H4 (cell line): ENCODE measurements at places on chromosomes 1 and 21.
A peak's percentile ranks its signal among the peaks of the same experiment; 100 is the strongest.

- no peak for DNase-seq
These were observed 636.3 kb downstream of the LTN1 start for GRCh38 chr21:28356422-28356821.

GRCh38 chr1:29912425-29912824, 676.1 kb downstream of the PTPRU start:
- no peak for DNase-seq

- DNase-seq, result no peak
These were observed 113.3 kb downstream of the TNR start for GRCh38 chr1:175630076-175630475.

- DNase-seq, result no peak
These were observed 37.0 kb upstream of the ATP2B4 start for GRCh38 chr1:203589595-203589994.

GRCh38 chr1:17212487-17213121, 7.7 kb downstream of the PADI1 start:
- peak; percentile 88 for DNase-seq

GRCh38 chr1:177209357-177209756, 38.6 kb downstream of the BRINP2 start:
- DNase-seq, result peak; percentile 99

DNA sequence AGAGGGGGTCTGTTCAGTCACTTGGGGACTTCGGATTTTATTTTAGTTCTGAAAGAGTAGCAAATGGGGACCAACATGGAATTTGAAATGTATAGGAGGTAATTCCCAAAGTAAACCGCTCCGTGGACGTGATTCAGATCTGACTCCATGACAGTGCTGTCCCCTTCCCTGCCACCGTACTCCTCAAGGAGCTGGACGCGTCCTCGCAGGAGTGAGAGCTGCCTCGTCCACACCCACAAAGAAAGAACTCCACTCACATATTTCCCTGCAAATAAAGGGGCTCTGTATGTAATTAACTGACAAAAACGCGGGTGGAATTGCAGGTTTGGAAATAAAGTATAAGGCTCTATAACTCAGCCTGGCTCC, 183.6 kb downstream of the ETS2 start:
- no peak for DNase-seq

- DNase-seq, result no peak
These were observed 12.7 kb downstream of the GPR3 start for GRCh38 chr1:27405074-27405473.

GRCh38 chr1:162206300-162206699, 136.8 kb downstream of the NOS1AP start:
- no peak for DNase-seq

- DNase-seq, result no peak
These were observed 37.0 kb downstream of the SERBP1 start for GRCh38 chr1:67393240-67393639.

DNA sequence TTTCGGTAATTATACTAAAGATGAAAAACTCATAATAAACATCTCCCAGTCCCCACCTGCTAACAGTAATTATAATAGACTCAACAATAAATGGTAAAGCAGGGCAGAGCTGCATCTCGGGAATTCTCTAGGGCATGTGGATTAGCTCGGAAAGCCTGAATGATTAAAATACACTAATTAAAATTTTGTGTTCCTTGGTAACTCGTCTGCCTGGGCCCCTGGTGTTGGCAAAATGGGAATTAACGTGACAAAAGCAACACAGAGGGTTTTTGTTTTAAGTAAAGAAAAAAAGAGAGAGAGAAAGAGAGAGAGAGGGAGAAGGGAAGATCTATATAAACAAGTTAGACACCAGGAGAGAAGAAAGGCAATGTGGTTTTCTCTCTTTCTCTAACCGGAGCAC, 62.1 kb downstream of the CASZ1 start:
- no peak for DNase-seq

- no peak for DNase-seq
These were observed 46.9 kb downstream of the RASSF5 start for GRCh38 chr1:206554211-206554610.

DNA sequence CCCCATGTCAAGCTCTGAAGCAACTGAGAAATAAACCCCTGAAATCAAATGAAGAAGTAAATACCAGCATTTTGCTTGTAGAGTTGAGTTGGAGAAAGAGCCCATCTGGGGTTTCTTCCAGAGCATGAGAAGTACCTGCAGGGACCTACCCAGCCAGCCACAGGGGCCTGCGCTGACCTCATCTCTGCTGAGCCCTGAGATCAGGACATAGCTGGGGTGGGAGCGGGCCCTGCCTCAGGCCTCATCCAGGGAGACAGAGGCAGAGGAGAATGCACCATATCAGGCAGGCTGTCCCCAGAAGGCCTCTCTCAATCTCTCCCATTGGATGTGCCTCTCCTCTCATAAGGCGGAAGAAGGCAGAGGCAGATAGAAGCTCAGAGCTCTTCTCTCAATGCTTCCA, 27.6 kb downstream of the RUNX1 start:
- DNase-seq, result no peak

- no peak for DNase-seq
These were observed 4.9 kb upstream of the GBP1 start for GRCh38 chr1:89069951-89070350.

DNA sequence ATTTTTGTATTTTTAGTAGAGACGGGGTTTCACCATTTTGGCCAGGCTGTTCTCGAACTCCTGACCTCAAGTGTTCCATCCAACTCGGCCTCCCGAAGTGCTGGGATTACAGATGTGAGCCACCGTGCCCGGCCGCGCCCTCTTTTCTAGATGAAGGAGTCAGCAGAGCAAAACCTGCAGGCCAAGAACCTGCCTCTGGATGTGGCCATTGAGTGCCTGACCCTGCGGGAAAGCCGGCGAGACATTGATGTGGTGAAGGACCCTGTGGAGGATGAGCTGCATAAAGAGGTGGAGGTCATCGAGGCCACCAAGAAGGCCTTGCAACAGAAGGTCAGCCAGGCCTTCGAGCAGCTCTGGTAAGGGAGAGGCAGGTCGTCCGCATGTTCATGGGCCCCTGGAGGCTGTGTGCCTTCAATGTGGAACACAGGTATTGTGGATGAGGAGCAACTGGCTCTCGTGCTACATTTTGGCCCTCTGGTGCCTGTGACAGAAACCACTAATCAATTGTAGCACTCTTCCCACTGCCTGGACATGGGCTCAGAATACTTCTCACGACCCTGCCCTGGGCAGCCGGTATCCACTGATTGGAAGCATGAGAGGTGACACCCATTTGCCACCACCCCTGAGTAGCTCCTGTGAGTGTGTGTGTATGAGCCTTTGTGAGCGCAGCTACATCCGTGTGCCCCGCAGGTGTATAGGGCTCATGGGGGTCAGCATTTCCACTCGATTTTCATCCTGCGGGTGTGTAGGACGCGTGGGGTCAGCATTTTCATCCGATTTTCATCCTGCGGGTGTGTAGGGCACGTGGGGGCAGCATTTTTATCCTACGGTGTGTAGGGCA, 2.0 kb downstream of the TEKT2 start:
- no peak for DNase-seq

GRCh38 chr1:115423776-115424175, 85.7 kb upstream of the NGF start:
- no peak for DNase-seq

DNA sequence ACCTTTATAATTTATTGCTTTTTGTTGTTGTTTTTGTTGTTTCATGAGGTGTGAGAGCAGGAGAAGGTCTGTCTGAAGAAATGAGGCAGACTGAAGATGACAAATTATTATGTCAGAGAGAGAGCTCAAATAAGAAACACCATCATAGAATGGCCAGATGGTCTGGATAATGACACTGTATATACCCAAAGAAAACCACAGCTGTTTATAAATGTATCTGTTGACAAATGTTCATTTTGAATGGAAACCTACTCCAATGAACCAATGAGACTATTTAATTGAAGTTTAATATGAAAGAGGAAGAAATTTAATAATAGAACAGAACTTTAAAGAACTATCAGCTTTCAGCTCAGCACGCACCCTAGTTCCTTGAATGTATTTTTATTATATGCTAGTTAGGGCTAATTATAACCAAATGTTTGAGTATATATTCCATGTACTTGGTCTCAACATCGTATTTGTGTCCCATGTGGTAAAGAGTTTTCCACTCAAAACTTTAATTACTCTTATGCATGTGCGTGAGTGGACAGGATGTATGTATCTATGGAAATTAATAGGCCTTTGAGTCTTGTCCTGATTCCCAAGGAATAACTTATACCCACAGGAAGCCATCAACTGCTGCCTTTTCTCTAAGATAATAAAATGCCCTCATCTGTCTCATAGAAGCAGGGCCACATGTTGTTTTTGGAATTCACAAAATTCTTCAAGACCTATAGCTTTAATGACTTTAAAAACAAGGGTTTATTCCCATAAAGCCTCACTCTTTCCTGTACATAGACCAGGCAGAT, 202.7 kb downstream of the KCNK2 start:
- DNase-seq, result no peak

GRCh38 chr1:83527987-83528386, 470.9 kb downstream of the TTLL7 start:
- no peak for DNase-seq

DNA sequence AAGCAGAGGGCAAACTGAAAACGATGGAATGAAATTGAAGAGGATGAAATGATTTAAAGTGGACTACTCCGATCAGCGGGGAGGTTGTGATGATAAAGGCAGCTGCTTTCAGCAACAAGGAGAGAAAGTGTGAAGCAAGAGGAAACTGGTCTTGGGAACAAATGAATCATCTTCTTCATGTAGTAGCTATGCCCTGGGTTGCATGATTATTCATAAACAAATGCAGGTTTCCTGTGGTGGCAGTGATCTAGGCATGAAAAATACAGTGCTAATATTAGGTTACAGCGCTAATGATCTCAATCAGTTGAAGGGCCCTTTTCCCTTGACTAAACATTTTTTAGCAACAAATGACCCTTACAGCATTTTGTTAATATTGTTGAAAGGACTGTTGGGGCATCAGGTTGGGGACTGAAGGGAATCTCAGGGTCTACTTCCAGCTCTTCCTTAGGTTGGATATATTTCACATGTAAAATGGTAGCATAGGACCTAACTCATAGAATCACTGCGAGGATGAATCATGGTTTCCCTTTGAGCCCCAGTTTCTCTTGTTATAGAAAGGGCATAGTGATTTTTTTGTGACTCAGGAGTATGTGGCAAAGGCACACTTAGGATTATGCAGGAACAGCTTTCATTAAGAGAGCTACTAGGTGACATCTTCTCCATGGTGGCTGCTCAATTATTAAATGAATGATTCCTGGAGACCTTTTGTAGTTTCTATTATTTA, 1.9 kb upstream of the ZFYVE9 start:
- peak; percentile 81 for DNase-seq

DNA sequence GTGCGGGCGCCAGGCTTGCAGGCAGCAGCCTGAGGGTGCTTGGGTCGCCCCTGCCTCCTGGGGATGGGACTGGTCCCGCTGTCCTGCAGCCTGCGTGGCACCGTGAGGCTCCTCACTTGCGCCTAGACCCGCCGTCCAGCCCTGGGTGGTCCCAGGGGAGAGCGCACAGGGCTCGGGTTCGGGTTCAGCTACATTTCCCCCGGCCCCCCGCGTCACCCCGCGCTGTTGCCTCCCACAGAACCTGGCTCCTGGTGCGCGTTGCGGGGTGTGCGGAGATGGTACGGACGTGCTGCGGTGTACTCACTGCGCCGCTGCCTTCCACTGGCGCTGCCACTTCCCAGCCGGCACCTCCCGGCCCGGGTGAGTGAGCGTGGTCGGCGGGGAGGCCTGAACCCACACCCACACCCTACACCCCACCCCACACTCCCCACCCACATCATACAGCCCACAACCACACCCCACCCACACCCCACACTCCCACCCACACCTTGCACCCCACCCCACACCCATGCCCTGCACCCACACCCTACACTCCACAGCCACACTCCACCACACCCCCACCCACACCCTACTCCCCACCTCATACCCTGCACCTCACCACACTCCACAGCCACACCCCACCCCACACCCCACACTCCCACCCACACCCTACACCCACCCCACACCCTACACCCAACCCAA, 6.2 kb upstream of the PFKL start:
- no peak for DNase-seq

- DNase-seq, result no peak
These were observed 749 bp downstream of the EXOSC10 start for GRCh38 chr1:11098931-11099309.

- no peak for DNase-seq
These were observed 8.1 kb upstream of the CNN3 start for GRCh38 chr1:94935034-94935433.

GRCh38 chr1:151897991-151898431, 11.3 kb downstream of the THEM4 start:
- DNase-seq, result no peak

- DNase-seq, result no peak
These were observed 133.1 kb downstream of the LRRC40 start for GRCh38 chr1:70072231-70072751.

GRCh38 chr1:201011616-201012015, 11.9 kb downstream of the KIF21B start:
- DNase-seq, result no peak

DNA sequence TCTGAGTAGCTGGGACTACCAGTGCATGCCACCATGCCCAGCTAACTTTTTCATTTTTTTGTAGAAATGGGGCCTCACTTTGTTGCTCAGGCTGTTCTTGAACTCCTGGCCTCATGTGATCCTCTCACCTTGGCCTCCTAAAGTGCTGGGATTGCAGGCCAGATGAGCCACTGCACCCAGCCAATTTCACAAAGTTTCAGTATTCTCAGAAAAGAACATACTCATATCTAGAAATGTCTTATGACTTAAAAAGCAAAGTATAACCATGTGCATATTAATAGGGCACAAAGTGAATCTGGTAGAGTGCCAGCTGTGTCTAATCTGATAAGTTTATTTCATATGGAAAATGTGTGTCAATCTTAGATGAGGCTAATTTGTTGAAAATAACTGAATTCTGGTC, 87.5 kb upstream of the CACYBP start:
- no peak for DNase-seq

GRCh38 chr21:26297851-26298250, 127.3 kb upstream of the APP start:
- no peak for DNase-seq

DNA sequence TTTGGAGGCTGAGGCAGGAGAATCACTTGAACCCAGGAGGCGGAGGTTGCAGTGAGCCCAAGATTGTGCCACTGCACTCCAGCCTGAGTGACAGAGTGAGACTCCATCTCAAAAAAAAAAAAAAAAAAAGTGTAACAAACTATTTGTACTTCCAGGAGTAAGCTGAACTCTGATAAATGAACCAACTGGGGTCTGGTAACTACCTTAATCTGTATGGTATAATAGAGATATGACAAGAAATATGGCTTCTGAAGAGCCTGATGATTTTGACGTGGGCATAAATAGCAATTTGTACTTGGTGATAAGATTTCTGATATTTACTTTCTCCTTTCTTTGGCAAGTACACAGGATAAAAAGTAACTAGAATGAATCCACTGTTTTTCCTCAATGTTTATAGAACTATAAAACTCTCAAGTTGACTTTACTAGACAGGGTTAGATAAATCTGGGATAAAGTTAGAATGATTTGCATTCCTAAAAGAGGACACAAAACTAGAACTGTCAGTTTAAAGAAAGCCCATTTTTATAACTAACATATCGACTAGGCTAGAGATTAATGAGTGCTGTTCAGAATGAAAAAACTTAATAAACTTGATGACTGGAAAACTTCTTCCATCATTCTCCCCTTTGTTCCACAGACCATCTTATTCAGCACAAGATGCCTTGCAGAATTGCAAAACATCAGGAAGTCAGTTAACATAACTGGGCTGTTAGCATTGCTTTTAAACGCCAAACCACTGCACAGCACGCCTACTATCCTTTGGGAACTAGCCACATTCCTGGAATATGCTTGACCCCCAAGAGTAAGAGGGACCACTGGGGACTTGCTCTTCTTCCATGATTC, 51.5 kb upstream of the EDARADD start:
- DNase-seq, result no peak
